Omental fat pad (tissue), 4 donors: ENCODE measurements at places on chromosomes 5 and 9.

GRCh38 chr9:37390759-37391158 is 31.7 kb upstream of the GRHPR start:
- no peak for DNase-seq

DNA sequence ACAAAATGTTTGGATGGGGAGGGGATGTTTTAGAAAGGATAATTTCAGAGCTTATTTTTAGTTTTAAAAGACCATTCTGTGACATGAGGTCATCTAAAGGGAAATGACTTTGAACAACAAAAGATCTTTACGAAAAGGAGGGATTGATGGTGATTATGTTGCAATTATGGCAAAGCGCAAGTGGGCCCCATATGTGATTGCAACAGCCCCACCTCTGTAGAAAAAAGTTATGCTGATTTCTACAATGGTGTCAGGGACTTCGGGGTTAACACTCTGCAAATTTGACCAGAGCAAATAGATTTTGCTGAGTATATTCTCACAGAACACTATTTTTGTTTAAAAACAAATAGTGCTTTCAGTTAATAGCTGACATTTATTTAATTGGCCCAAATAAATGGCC is 312.8 kb downstream of the NSG2 start:
- no peak for DNase-seq

- no peak for DNase-seq
These were observed 2.0 kb downstream of the FBXL17 start for GRCh38 chr5:108379722-108380530.

GRCh38 chr9:110952540-110952859 is 85.8 kb downstream of the LPAR1 start:
- DNase-seq: no peak

DNA sequence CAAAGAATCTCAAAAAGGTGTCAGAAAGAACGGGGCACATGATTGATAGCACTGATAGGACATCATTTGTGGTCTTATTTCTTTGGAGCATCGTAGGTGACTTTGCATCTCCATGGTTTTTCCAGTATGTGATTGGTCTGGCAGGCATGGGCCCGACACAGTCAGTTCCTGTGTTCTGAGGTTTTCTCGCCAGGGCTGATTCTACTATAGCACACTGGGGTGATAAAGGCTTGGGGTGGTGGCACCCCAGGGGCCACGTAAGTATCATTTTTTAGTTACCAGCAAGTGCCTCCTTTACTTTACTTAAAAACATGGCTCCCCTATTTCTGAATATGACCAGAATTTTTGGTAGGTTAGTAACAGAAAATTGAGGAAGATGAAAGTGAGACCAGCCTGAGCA is 202.7 kb downstream of the RFK start:
- DNase-seq: no peak

- peak; percentile 57 for DNase-seq
These were observed 416 bp upstream of the PTBP3 start for GRCh38 chr9:112333639-112334431.

GRCh38 chr9:20980832-20981455 is 50.5 kb downstream of the HACD4 start:
- no peak for DNase-seq

DNA sequence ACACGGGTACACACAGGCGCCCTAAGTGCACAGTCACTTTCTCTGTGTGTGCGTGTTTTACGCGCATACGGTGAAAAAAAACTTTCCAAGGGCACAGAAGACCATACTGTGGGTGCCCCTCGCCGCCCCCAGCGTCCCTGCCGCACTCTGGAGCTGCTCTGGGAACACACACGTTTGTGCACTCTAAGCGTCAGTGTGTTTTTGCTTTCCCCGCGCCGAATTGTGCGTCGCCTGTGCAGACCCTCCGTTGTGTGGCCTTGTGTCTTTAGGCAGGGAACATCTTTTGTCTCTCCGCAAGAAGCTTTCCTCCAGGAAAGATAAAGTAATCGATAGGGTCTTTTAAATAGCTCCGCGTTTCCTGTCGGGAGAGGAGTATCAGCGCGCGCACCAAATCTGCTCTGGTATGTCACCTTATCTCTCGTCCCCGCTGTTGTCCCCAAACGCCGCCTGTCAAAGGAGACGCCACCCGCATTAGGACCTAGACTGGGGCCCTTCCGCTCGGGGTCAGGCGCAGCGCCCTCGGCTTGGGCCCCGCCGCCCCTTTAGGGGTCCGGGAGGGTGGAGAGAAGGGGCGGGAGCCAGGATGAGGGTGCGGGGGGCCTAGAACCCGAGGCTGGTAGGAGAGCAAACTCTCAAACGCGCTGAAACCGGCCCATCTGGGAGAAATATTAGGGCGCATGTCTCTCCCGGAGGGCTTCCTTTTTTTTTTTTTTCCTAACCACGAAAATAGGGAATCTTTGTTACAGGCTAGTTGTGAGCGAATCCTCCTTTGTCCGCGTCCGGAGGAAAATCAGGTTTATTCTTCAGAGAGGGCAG is 10.5 kb upstream of the NKX2-5 start:
- DNase-seq: no peak

DNA sequence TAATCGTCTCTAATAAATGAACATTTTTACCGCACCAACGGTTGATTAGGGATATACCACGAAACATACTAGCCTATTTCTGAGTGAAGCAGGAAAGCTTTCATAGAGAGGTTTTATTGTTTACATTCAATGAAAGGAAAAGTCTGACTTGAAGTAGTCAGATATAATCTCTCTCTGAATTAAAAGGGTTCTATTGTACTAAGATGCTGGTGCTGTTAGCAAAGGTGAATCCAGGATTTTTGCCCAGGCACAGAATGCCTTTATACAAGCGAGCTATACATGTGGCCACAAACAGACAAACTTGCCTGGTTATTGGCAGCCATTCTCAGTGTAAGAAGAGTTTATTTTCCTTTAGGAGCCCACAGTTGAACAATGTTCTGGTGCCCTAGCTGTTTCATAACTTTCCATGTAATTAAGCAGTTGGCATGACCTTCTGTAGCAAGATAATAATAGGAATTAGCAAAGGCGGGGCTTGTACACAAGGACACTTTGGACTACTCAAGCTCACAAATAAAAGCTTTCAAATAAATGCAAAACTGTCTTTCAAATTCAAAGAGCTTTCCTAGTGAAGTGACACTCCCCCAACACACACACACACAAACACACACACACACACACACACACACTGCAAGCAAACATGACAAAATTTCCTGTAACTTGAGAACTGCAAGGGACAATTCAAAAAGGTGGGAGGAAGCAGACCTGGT is 198.7 kb upstream of the MAP3K1 start:
- no peak for DNase-seq

DNA sequence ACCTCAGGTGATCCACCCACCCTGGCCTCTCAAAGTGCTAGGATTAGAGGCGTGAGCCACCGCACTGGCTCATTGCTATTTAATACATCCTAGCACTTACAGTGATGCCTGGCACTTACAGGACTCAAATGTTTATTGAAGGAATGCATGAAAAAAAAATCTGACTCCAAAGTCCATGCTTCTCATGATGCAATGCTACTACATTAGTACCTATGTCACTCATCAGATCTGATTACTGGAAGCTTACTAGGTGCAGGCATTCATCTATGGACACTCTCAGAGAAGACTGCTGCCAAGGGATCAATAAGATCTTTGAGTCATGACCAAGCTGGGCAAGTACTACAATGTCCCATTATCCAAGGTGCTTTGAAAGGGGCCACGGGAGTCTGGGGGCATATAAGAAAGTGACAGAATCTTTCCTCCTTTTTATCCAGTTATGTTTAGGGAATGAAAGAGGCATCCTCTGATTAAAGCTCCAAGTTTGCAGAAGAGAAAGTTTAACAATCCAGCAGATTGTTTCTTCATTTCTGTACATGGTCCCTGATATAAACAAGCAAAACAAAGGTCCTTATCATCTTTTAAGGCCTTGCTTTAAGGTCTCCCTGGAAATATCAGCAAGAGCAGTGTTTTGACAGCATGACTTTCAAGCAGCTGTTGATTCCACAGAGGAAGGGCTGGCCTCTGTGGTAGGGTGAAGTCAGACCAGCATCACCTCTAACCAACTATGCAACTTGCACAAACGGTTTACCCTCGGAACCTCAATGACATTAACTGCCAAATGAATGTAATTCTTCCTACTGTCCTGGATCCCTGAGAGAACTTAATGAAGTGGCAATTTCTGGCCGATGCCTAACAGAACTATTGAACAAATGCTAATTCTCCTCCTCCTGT is 35.9 kb downstream of the ARPC5L start:
- DNase-seq: no peak

DNA sequence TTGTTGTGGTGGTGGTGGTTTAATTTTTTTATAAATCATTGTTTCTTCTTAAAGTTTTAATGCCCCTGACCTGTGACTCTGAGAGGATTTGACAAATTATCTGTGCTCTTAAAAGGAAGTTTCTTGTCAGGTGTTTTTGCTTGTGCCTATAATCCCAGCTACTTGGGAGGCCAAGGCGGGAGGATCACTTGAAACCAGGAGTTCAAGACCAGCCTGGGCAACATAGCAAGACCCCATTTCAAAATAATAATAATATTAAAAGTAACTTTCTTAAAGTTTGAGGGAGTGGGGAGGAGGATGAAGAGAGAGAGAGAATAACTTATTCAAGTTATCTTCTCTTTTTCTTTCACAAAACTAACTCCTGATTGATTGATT is 12.2 kb upstream of the ERMP1 start:
- no peak for DNase-seq

- no peak for DNase-seq
These were observed 39.4 kb downstream of the TNFAIP8 start for GRCh38 chr5:119395080-119395836.

- no peak for DNase-seq
These were observed 32.2 kb upstream of the CDH18 start for GRCh38 chr5:20020247-20020646.

- DNase-seq: no peak
These were observed 55.4 kb downstream of the EFNA5 start for GRCh38 chr5:107615299-107615817.

DNA sequence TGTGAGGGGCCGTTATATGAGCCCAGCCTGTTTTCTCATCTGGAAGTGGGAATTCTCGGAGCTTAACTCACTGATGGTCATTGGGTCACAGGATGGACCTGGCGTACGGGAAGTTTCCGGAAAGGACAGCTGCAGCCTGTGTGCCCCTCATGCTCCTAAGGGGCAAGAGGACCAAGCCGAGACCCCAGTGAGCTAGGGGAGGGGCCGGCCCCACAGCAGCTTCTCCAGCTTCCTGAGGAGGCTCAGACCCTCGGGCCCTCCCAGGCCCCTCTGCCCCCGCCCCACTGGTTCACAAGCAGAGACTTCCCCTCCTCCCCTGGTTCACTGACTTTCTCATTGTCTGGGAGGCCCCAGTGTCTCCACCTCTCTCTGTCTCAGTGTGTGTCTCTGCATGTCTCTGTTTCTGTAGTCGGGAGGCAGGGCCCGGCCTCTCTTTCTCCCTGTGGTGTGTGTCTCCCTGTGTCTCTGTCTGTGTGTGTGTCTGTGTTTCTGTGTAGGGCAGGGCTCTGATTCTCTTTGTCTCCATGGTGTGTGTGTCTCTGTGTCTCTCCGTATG is 32.3 kb upstream of the FIBCD1 start:
- DNase-seq: no peak

DNA sequence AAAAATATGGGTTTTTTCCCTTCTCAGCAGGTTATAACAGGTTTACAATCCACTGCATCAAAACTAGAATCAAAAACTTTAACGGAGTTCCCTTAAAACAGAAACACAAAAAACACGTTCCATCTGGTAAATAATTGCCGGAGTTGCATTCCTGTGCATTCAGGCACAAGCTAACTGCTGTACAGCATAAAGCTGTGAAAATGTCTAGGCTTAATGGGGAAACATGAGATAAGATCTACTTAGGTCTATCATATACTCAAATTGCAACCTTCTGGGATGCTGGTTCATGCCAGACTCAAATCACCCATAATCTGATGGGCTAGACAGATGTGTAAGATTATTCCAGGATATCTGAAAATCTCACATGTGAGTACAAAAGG is 265.3 kb downstream of the DOCK8 start:
- no peak for DNase-seq

GRCh38 chr5:128913551-128913950 is 51.7 kb upstream of the SLC27A6 start:
- no peak for DNase-seq

- DNase-seq: no peak
These were observed 8.9 kb upstream of the AKNA start for GRCh38 chr9:114396558-114397218.

DNA sequence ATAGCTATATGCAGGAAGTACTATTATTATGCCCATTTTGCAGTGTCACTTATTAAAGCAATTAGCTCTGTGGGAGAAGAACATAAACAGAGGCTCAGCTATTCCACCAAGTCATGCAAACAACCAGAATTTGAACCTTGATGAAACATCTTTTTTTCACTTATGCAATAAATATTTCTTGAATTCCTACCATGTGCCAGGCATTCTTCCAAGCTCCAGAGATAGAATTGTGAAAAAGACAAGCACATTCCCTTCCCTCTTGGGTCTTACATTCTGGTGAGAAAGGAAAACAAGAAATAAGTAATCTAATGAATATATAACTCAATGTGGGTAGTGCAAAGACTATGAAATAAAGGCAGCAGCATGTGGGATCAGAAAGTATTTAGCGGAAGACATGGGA is 32.1 kb upstream of the ADRB2 start:
- no peak for DNase-seq

DNA sequence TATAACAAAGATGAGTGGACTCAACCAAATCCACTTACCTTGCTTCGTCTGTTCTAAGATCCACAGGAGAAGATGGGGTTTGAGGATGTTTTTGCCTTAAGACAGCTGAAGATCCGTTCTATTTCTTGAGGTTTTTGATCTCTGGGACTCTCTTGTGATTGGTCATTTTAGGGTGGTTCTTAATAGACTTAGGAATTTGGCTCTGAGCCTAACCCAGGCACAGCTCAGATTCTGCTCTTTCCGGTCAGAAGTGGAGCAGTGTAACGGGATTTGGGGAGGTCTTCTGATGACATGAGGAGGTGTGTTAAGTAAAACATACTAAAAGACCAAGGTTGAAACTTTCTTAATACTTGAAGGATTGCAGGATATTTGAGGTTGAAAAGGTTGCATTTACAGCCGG is 166.9 kb downstream of the DMRT2 start:
- DNase-seq: no peak

GRCh38 chr5:136907371-136907770 is 542.0 kb upstream of the TRPC7 start:
- no peak for DNase-seq
